Activated naive CD4-positive, alpha-beta T cell (primary cell): ENCODE measurements at places on chromosomes 12 and 14.

DNA sequence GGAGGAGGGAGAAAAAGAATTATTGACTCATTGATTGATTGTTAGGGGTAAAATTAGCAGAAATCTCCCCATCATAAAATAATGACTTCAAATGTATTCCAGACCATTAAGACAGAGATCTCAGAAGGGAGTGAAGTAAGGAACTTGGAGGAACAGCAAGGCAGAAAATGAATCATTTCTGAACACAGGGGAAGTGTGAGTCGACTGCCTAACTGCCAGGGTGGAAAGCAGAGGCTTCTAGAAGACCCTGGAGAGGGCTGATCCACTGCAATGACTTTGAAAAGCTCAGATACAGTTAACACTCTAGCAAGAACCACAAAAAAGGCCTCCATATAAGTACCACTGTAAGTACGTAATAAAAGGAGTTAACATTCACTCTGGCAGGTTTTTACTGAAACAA lies 9.7 kb downstream of the GLTP start:
- no peak for DNase-seq

DNA sequence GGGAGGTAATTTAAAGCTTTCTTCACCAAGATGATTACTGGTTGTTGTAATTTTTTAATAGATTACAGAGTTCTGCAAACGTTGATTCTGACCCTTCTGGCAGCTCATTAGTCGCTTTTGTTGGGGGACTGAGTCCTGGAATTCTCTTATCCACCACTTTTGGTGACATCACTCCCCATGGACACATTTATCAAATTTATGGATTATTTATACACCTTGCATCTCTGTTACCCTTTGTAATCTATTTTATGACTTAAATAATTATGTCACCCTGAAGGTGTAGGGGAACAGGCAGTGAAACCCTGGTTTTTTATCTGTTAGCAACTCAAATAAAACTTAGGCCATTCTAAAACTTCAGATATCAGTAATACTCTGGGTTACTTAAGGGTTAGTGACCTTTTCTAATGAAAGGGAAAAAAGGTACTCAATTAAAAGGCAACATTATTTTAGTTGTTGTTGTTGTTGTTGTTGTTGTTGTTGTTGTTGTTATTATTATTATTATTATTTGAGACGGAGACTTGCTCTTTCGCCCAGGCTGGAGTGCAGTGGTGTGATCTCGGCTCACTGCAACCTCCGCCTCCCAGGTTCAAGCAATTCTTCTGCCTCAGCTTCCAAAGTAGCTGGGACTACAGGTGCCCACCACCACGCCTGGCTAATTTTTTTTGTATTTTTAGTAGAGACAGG lies 58.9 kb upstream of the RNU6-7 start:
- no peak for DNase-seq

DNA sequence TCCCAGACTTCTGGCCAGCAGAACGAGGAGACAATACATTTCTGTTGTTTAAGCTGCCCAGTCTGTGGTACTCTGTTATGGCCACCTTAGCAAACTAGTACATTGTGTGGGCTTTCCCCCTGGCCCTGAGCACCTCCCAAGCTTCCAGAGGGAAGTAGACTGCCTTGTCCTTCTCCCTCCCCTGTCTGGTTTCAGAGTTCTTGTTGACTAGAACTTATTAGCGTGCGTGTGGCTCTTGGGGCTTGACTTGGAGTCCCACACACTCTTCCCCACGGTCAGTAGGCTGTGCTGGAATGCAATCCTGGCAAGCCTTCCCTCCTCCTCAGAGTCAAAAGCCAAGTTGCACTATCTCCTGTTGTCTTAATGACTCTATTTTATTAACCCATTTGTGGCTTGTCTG lies 27.7 kb downstream of the FBLN5 start:
- no peak for DNase-seq

- DNase-seq: no peak
Measured at GRCh38 chr12:102781117-102781516, 135.9 kb downstream of the PAH start.

DNA sequence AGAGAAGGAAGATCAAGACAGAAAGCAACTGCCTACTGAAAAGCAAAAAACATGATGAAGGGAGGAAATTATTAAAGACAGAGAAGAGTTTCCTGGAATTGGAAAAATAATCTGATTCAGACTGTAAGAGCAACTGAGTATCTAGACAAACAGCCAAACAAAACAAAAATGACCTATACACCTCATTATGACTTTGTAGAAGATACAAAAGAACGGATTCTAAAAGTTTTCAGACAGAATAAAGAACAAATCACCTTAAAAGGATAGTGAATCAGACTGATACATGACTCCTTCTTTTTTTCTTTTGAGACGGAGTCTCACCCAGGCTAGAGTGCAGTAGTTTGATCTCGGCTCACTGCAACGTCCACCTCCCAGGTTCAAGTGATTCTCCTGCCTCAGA lies 10.4 kb downstream of the OSBPL8 start:
- DNase-seq: no peak
